ENCODE measurements at places on chromosomes 2 and 18. TPM values are rescaled to one million over a fixed set of nuclear protein-coding genes. Genes with fewer than 3 reads are reported as not detected.

INPP5D gene
- 32.0 TPM for total RNA-seq

DNA sequence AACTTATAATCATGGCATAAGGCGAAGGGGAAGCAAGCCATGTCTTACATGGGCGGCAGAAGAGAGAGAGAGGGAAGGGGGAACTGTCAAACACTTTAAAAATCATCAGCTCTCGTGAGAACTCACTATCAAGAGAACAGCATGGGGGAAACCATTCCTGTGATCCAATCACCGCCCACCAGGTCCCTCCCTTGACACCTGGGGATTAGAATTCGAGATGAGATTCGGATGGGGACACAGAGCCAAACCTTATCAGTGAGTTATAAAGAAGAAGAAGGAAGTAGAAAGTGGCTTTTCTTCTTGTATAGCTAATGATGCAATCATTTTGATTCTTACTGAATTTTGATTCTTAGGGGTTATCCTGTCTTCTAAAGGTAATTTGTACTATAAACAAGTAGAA, 51.4 kb downstream of the SMCHD1 start:
- no peak for DNase-seq
- H3K36me3 ChIP-seq = peaks cover 97% of the 10 kb centered on the region
- no peak overlapping the region for H3K4me3 ChIP-seq

DNA sequence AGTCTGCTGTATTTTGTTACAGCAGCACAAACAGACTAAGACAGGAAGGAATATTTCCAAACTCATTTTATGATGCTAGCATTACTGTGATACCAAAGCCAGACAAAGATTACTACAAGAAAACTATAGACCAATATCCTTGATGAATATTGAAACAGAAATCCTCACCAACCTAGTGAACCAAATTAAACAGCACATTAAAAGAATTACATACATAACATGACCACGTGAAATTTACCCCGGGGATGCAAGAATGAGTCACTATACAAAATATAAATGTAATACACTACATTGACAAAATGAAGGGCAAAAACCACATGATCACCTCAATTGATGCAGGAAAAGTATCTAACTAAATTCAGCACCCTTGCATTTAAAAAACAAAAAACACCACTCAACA, 112.6 kb downstream of the CHN1 start:
- H3K27ac ChIP-seq = no peak overlapping the region
- no peaks in the 10 kb centered on the region for H3K36me3 ChIP-seq
- no peak for DNase-seq
- no peaks in the 10 kb centered on the region for H3K4me1 ChIP-seq
- H3K4me3 ChIP-seq = no peak overlapping the region
- H3K27me3 ChIP-seq = no peaks in the 10 kb centered on the region

DNA sequence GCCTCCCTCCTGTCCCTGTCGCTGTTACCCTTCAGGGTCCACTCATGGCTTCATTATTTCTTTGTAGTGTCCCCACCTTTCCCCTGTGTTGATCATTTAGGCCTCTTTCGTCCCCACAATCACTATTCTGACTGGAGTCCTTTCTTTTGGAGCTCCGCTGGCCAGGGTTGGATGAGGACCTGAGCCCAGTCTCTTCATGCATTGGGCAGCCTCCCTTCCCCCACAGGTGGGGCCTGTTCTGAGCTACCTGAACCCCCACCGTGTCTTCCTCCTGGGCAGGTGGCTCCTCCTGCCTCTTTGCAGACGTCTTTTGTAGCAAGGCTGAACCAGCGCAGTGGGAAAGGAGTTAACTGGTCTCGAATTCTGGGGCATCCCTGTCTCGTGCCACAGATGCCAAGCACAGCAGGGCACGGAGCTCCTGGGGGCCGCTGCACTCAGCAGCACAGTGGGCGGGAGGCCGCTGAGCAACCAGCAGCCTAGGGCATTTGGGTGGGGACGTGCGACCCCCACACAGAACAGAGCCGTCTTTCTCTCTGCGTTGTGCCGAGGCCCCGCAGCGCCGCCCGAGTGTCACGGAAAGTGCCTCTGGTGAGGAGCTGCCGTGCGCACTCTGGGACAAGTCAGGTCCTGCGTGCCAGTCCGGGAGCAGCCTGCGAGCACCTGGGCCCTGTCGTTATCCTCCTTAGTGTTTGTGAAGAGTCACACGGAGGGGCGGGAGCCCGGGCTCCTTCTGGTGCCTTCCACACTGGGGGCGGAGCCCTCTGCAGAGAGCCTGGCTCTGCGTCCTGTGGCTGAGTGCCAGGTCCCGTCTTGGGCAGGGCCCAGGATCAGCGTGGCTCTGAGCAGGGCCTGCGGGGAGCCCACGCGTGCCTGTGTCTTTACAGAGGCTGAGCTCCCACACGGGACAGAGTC, 130.1 kb downstream of the NFATC1 start:
- no peaks in the 10 kb centered on the region for H3K27me3 ChIP-seq
- DNase-seq = peak; percentile 63
- peak overlapping the region; percentile 65 for H3K27ac ChIP-seq
- H3K4me1 ChIP-seq = peaks cover 24% of the 10 kb centered on the region

DNA sequence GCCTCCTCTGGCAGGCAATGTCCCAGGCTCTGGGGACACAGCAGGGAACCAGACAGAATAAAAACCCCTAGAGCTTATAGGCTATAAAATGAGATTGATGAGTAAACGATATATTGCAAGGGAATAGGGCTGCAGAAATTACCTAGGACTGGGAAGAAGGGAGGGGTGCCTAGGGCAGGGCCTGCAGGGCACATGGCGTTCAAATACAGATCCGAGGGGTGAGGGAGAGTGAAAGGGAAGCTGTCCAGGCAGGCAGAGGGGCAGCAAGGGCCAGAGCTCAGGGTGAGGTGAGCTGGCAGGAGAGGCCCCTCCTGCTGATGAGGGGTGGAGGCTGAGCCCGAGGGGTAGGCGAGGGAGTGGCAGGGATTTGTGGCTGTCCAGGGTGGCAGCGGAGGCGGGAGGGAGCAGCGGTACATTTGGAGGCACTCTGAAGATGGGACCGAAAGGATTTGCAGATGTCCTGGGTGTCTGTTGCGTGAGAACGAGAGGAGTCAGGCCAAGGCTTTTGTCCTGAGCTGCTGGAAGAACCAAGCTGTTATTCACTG, 33.7 kb downstream of the KCNIP3 start:
- H3K27ac ChIP-seq = no peak overlapping the region
- H3K27me3 ChIP-seq = no peaks in the 10 kb centered on the region
- DNase-seq = no peak
- H3K36me3 ChIP-seq = no peaks in the 10 kb centered on the region
- H3K4me3 ChIP-seq = no peak overlapping the region

- no peaks in the 10 kb centered on the region for H3K4me1 ChIP-seq
- no peak overlapping the region for H3K4me3 ChIP-seq
- peaks cover 64% of the 10 kb centered on the region for H3K36me3 ChIP-seq
- H3K27ac ChIP-seq = no peak overlapping the region
- no peak for DNase-seq
Observed at GRCh38 chr2:36858551-36859365, 107.6 kb downstream of the STRN start.
